ENCODE measurements at places on chromosomes 11 and 22.

DNA sequence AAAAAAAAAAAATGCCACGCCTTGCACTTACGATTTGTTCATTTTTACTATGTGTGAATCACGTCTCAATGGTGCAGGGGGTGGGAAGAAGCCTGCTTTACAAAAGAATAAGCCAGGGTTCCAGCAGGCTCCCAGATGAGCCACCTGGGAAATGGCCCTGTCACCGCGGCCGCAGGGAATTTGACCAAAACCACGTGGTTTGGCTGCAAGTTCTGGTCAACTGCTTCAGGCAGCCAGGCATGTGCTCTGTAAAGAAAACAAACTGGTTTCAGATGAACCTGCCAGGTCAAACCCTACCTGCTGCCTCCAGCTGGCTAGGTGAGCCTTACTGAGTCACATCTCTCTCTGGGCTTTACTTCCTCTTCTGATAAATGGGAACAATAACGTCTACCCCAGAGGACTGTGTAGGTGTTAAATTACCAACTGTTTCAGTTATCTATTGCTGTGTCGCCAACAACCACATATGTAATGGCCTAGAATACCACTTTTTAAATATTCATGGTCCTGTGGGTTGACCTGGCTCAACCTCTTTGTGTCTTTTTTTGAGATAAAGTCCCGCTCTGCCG lies 30.5 kb upstream of the GCAT start:
- no peak for DNase-seq

- no peak for DNase-seq
These were observed 643.9 kb downstream of the BRD1 start for GRCh38 chr22:49183826-49184216.

- no peak for DNase-seq
These were observed 35.0 kb downstream of the CWC15 start for GRCh38 chr11:94938095-94939055.

- no peak for DNase-seq
These were observed 556 bp downstream of the CRYBB2 start for GRCh38 chr22:25219948-25220442.

DNA sequence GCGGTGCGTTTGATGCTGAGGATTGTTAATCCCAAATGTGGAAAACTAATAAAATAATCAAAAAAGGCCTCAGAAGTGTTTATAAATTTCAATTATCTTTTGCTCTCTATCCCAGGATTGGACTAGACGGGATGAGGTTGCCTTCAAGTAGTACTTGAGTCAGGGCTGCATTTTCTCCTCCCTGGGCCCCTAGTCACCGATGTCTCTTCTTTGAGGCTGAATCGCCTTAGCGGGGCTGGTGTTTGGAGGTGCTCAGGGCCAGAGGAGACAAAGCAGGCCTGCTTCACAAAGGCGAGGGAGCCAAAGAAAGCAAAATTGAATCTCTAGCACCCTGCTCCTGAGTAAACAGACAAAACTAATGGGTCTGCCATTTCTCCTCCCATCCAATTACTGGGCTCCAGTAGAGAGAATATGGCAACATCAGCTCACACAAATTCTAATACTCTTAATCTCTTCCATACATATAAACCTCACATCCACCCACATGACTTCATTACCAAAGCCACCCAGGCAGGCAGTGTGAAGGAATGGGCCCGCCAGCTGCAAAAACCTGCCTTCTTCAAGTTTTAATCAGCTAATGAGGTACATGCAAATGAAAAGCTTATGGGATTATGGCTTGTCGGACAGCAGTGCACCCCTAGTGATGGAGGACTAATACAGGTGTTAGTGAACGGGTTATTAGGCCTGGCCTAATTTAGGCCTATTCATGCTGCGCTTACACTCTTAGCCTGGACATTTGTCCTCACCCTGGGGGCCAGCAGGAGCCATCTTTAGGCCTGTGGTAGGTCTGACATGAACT lies 52.7 kb upstream of the HTATIP2 start:
- no peak for DNase-seq

DNA sequence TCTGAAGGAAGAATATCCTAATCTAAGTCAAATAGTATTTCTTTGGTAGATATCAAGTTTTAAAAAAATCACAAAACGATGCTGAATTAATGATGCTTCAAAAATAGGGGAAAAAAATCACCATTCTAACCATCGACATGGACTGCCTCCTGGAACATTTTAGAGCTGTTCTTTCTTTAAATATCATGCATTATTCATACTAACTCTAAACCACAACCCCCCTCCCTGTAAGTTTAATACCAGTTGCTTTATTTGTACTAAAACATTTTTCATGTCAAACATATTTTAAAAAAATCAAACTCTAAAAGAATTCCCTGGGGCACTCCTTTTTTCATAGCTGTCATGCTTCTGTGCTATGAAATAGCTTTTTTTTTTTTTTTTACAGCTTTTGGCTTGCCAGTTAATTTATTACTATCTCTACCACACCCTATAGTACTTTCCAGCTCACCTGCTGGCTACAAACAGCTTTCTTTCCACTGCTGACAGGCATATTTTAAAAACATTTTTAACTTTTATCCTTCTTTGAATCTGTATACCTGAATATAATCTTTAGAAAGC lies 256.9 kb downstream of the SOX6 start:
- DNase-seq: no peak

- DNase-seq: no peak
These were observed 18.9 kb upstream of the PISD start for GRCh38 chr22:31680861-31681341.

- no peak for DNase-seq
These were observed 59.2 kb downstream of the CACNG2 start for GRCh38 chr22:36644333-36644757.

DNA sequence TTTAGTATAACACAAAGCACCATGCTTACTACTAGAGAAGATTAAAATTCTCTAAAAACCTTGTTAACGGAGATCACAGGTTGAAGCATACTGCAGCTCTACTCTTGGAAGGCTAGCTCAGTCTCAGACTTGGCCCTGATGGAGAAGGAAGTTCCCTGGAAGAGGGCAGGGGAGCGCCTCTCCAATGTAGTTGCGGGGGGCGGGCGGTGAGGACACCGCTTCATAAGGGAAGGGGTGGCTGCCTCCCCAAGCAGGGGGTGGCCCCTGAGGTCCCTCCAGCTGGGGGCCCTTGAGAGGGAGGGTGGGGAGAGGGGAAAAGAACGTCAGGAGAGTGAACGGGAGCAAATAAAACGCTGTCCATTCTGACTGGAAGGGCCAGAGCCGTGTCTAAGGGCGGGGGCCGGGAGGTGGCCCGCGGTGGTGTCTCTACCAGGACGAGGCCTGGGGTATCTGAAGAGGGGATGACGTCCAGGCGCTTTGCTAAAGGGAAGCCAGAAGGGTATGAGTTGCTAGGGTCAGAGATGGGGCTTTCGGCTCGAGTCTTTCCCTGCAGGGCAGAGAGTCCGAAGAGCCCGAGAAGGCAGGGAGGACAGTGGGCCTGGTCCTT lies 553 bp upstream of the USP47 start:
- DNase-seq: no peak

DNA sequence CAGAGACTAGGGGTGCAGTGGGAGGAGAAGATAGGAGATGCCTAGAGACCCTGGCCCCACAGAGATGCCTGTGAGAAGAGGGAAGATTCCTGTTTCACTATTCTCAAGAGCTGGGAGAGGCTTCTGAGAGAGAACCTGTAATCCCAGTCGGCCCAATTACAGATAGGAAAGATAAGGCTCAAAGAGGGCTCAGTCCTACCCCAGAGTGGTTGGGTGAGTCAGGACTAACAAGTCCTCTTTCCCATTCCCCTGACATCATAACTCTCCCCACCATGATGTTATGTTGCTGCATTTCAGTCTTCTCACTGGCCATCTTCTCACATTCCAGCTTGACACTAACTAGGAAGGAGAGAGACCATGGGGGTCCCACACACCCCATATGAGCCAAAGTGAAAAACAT lies 17.9 kb downstream of the ARHGEF12 start:
- DNase-seq: no peak

- DNase-seq: no peak
These were observed 15.8 kb upstream of the CHADL start for GRCh38 chr22:41256254-41257253.

- no peak for DNase-seq
These were observed 627.3 kb upstream of the KIRREL3 start for GRCh38 chr11:127627629-127628457.
